Naive thymus-derived CD4-positive, alpha-beta T cell (primary cell): ENCODE measurements at places on chromosomes 1 and 21.
A peak's percentile ranks its signal among the peaks of the same experiment; 100 is the strongest.

GRCh38 chr1:53265581-53265980, 27.3 kb upstream of the MAGOH start:
- DNase-seq, result no peak

- peak; percentile 59 for DNase-seq
These were observed 62.2 kb upstream of the ATP1B1 start for GRCh38 chr1:169044296-169044695.

DNA sequence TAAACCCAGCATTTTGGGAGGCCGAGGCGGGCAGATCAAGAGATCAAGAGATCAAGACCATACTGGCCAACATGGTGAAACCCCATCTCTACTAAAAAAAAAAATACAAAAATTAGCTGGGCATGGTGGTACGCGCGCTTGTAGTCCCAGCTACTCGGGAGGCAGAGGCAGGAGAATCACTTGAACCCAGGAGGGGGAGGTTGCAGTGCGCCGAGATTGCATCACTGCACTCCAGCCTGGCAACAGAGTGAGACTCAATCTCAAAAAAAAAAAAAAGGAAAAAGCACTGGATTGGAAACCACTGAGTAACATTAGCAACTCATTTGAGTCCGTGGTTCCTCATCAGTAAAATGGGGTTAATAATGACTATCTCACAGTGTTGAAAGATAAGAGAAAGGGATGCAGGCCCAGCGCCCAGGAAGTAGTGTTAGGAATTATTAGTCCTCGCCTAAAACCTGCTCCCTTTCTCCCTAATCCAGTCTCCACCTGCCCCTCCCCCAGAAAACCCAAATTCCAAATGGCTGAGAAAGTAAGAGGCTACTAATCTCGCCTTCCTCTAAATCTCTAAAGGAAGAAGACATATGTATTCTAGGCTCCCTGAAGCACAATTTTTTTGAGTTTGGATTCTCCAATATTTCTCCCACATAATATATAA, 49.5 kb downstream of the RHBG start:
- DNase-seq, result no peak

GRCh38 chr21:39900491-39900890, 33.3 kb downstream of the PCP4 start:
- DNase-seq, result no peak

- no peak for DNase-seq
These were observed 47.3 kb downstream of the NCAM2 start for GRCh38 chr21:21045518-21045917.

DNA sequence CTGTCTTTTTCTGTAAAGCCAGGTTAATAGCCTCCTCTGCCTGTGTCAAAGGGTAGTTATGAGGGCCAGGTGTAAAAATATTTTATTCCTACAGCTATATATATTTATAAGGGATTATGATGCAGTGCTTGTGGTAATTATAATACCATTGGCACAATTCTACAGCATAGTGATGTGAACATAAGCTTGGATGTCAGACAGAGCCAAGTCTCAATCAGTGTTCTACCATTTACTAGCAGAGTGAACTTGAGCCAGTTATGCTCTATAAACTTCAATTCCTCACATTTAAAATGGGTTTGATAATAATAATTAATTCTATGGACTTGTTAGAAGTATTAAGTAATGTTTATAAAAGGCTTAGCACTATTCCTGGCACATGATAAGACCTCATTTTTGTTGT, 151.5 kb upstream of the L1TD1 start:
- no peak for DNase-seq

DNA sequence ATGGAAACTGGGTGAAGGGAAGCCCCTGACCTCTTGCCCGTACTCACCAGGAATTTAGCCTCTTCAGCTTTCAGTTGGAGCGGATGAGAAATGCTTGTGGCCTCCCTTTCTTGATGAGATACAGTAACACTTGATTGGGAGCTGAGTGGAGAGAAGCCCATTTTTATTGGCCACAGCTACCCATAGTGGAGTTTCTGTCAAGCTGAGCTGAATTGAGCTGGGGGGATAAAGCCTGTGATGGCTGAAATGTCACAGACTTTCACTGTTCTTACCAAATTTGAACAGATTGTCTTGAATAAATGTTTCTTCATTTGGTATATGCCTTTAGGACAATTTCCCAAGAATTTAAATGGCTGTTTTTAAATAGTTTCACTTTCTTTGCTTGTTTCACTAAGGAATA, 125.9 kb downstream of the ZMYM4 start:
- DNase-seq, result no peak

GRCh38 chr1:208597571-208597970, 353.4 kb upstream of the PLXNA2 start:
- no peak for DNase-seq

DNA sequence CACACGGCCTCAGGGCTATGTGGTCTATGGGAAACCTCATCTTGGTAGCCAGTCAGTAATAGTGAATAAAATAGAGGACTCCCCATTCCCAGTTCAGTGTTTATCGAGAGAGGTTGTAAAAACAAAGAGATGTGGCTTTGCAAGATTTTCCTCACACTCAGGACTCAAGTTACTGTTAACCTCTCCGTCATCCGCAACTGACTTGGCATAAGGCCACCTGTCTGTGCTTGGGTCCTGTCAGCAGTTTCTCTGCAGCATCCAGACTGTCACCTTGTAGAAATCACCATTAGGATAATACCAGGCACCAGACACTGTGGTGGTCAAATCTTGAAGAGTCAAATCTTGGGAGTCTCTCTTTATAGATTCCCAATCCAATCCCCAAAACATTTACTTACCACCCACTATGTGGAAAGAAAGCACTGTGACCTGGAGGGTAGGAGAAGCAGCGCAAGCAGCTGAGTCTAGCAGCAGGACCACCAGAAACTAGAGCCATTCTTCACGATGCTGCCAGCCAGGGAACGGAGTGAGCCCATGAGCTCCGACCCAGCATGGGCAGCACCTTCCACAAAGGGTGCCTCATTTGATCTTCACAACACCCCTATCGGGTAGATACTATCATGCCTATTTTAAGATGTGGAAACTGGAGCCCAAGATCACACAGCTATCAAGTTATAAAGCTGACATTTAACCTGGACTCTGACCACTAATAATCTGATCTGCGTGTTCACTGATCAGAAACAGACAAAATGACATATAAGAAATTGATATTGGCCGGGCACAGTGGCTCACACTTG, 5.6 kb upstream of the GPR25 start:
- DNase-seq, result no peak

- no peak for DNase-seq
These were observed 717 bp upstream of the MYCL start for GRCh38 chr1:39902460-39902807.

DNA sequence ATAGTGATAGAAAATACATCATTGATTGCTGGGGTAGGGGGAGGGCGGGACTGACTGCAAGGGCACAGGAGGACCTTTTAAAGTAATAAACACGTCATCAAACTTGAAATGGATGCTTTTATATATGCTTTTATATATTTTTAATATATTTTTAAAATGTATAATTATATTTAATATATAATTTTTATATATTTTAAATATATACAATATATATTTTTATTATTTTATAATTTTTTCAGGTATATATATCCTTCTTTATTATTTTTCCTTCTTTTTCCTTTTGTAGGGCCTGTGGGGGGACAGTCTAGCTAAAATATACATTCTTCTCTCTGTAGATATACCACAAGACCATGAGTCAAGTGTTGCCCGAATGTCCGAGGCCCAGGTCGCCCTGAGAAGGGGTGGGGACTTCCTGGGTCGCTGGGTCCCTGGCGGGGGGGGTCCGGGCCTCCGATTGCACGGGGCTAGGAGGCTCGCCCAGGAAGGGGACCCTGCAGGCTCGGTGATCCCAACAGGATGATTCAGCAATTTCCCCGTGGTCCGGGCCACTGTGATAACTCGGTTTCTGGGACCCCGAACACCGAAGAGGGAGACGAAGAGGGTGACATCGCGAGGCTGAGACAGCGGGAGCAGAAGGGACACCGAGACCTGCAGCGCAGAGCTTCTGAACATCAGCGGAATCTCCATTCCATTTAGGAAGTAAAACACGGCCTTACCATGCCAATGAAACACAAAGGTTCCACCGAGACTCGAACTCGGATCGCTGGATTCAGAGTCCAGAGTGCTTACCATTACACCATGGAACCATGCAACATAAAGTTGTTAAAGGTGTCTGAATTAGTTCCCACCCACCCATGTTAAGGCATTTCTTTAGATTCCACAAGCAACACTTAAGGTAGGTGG, 112.5 kb upstream of the NBPF11 start:
- no peak for DNase-seq

GRCh38 chr1:6185151-6185550, 5.0 kb upstream of the CHD5 start:
- no peak for DNase-seq

DNA sequence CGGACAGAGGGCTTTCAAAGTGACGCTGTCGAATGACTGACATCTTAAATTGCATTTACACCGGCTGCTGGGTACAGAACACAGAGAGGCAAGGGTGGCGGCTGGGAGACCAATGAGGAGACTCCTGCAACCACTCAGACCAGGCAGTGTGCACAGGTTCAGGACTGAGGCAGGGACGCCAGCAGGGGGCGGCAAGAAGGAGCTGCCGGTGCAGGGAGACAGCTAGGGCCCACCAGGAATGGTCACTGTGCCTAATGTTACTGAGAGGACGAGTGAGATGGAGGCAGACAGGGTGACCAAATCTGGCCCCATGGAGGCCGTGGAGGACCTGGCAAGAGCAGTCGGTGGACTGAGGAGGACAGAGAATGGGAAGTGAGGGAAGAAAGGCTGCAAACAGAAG, 23.5 kb downstream of the GLIS1 start:
- no peak for DNase-seq

GRCh38 chr1:61157468-61157987, 75.2 kb downstream of the NFIA start:
- DNase-seq, result no peak

DNA sequence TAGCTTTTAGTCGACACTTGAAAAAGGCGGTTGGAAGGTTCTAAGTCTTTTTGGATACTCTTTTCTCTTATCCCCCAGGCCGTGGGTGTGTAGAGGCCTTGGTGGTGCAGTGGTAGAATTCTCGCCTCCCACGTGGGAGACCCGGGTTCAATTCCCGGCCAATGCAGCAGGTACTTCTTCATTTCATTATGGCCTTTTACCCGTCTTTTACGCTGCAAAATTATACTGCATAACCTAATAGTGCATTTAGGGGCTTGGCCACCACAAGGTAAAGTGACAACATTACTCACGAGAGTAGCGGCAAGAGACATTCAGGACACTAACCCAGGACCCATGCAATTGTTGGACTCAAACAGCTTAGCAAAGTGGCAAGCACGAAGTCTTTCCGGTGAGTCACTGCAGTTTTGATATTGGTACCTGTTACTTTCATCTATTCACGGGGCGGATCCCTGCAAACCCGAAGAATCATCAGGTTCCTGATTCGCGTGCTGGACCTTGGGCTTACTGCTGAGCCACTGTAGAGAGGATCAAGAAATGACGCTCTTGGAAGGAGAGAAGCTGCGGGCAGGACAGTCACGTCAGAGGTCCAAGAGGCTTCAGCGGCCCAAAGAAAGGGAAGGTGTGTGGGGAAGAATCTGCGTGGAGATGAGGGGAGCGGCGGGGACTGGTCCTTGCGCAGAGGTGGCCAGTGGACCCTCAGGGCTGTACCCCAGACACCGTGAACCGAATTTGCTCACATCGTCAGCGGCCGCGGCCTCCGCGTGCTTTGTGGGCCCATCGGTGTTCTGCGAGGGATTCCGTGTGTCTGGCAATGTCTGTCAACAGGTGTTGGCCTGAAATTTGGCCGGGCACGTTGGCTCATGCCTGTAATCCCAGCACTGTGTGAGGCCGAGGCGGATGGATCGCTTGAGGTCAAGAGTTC, 12.9 kb upstream of the RNU1-4 start:
- no peak for DNase-seq

DNA sequence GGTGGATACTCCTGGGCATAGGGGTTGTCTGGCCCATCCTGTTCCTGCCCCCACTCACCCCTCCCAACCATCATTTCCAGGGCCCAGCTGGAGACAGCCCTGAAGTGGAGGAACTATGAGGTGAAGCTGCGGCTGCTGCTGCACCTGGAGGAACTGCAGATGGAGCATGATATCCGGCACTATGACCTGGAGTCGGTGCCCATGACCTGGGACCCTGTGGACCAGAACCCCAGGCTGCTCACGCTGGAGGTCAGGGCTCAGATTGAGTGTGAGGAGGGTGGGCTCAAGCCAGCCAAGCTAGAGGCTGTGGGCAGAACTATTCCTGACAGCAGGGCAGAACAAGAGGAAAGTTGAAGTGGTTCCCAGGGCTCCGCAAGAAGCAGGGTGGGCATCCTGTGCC, 14.2 kb downstream of the RHOC start:
- DNase-seq, result no peak

- DNase-seq, result no peak
These were observed 55.8 kb downstream of the IARS2 start for GRCh38 chr1:220149742-220150141.

GRCh38 chr1:64387389-64388285, 82.3 kb upstream of the CACHD1 start:
- DNase-seq, result no peak

DNA sequence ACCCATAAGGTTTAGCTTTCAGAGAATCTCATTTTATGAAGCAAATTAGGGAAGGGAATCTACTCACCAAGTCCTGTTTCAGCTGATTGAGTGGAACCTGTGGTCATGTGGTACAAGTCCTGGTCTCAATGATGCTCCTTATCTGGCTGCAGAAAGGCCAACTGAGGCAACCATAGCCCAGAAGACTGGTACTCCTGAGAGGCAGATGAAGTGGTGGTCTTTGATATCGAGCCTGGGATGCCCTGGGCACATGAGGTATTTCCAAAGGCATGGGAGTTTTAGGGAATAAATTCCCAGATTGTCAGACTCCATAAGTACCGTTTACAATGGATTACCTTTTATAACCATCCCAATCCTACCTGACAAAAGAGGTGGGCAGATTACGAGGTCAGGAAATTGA, 3.3 kb downstream of the MX1 start:
- DNase-seq, result no peak
